Sigmoid colon (tissue), 7 donors: ENCODE measurements at places on chromosomes 11 and 22. TPM values are rescaled to one million over a fixed set of nuclear protein-coding genes. Genes with fewer than 3 reads are reported as not detected.
A peak's percentile ranks its signal among the peaks of the same experiment; 100 is the strongest.

Gene KREMEN1
- 4.2 TPM for total RNA-seq

DNA sequence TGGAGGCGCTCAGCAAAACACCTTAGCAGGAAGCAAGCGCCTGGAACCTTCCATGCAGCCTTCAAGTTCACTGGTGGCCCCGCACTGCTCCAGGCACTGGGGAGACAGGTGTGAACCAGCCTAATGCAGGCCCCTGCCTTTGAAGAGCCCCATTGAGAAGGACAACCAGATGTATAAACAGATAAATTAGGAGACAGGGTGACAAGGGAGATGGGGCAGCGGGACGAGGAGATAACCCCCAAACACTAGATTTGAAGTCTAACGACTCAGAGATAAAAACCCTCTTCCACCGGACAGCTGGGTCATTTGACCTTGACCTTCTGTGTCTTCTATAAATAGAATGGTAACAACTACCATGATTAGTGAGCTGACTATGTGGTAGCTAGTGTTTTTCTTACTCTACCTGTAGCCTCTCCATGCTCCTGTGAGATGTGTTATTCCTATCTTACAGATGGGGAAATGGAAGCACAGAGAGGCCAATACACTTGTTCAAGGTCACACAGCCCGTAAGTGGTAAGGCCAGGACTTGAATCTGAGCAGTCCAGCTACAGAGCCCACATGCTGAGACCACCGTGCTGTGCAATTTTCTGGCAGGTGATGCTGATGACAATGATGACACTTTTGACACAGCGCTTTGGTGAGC lies 2.0 kb upstream of the PDGFB start:
- no peak overlapping the region for H3K4me3 ChIP-seq
- peaks cover 64% of the 10 kb centered on the region for H3K27me3 ChIP-seq
- no peak for DNase-seq
- no peaks in the 10 kb centered on the region for H3K36me3 ChIP-seq
- no peak overlapping the region for H3K27ac ChIP-seq

DNA sequence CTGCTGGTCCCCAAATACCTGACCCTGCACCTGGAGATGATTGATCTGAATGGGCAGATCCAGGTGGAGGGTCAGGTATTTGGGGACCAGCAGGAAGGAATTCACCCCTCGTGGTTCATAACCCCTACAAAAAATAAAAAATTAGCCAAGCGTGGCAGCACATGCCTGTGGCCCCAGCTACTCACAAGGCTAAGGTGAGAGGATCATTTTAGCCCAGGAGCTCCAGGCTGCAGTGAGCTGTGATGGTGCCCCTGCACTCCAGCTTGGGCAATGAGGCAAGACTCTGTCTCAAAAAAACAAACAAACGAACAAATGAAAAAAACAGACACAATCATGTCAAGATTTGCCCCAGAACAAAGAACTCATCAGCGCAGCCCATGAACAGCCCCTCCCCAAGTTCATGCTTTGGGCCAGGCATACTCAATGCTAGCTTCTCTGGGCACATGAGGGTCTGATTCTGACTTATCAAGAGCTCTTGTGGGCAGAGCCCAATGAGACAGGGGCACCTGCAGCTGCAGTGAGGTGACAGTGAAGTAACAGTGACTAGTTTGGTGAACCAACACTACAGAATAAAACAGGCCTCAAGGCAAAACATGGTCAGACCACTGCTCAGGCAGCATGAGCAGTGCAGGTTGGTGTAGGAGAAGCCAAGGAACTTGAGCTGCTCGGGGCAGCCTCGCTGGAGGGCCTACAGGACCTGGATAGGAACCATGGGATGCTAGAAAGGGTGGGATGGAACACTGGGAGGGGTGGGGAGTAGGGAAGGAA lies 10.2 kb upstream of the FCHSD2 start:
- no peak overlapping the region for H3K27ac ChIP-seq
- no peak overlapping the region for H3K4me3 ChIP-seq
- DNase-seq = peak; percentile 34
- peaks cover 41% of the 10 kb centered on the region for H3K4me1 ChIP-seq
- H3K27me3 ChIP-seq = no peaks in the 10 kb centered on the region
- no peaks in the 10 kb centered on the region for H3K36me3 ChIP-seq

Gene PAX6
- not detected for total RNA-seq

DNA sequence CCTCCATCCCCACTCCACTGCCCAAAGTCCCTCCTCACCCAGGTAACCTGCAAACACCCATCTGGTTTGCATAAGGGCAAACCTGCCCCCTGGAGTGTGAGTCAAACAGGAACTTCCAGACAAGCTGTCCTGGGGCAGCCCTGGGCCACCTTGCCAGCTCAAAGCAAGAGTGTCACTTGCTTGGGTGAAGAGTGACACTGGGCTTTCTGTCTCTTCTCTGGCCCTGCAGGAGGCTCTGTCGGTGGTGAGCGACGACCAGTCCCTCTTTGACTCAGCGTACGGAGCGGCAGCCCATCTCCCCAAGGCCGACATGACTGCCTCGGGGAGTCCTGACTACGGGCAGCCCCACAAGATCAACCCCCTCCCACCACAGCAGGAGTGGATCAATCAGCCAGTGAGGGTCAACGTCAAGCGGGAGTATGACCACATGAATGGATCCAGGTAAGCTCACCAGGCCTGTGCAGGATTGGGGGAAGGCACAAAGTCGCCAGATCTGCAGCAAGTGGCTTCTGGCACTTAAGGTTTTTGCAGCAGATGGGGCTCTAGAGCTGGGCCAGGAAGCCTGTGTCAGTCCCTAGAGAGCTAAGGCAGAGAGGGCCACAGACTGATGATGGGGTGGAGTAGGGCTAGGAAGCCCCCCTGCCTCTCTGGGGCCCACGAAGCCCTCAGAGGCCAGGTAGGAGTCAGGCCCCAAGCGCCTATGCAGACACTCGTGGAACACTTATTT lies 64.2 kb downstream of the FLI1 start:
- H3K27me3 ChIP-seq = no peaks in the 10 kb centered on the region
- no peak overlapping the region for H3K27ac ChIP-seq
- H3K4me1 ChIP-seq = no peaks in the 10 kb centered on the region
- no peak overlapping the region for H3K4me3 ChIP-seq
- H3K36me3 ChIP-seq = no peaks in the 10 kb centered on the region
- no peak for DNase-seq

Gene KDM4D
- total RNA-seq = 0.55 TPM

- no peaks in the 10 kb centered on the region for H3K27me3 ChIP-seq
- H3K36me3 ChIP-seq = no peaks in the 10 kb centered on the region
- no peak overlapping the region for H3K27ac ChIP-seq
- H3K4me1 ChIP-seq = no peaks in the 10 kb centered on the region
Measured at GRCh38 chr11:75260396-75261170, 20.0 kb downstream of the TPBGL start.

DNA sequence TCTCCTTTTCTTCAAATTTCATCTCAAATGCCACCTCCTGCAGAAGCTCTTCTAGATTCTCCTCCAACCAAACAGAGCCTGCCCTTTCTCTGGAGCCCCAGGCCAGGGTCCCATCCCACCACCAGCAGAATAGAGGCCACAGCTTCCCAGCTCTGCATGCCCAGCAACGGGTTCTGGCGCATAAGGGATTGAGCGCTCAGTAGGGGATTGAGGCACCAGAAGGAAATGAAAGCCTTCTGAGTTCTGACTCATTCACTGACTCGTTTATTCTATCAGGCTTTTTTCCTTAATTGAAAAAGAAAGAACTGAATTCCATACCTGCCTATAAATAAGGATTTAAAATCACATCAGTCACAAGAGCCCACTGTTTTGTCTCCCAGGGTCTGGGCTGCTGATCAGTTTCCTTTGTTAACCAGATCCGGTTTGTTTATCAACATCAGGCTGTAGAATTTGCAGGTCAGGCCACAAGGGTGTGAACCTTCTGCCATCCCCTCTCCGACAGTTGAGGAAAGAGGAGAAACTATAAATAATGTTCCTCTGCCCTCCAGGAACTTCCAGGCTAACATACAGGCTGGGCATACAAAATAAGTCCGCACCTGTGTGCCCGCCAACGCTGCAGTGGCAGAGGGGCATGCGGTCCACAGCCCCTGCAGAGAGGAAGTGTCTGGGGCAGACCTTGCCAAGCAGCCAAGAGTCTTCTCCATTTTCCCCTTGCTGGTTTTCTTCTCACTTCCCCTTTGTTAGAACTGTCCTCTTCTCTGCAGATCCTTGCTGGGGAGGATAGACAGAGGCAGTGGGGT lies 63.5 kb upstream of the PRDM11 start:
- no peak overlapping the region for H3K27ac ChIP-seq
- no peaks in the 10 kb centered on the region for H3K27me3 ChIP-seq
- no peak for DNase-seq
- no peak overlapping the region for H3K4me3 ChIP-seq

- no peak overlapping the region for H3K27ac ChIP-seq
- no peaks in the 10 kb centered on the region for H3K27me3 ChIP-seq
Measured at GRCh38 chr11:35717043-35717442, 54.5 kb downstream of the TRIM44 start.

DNA sequence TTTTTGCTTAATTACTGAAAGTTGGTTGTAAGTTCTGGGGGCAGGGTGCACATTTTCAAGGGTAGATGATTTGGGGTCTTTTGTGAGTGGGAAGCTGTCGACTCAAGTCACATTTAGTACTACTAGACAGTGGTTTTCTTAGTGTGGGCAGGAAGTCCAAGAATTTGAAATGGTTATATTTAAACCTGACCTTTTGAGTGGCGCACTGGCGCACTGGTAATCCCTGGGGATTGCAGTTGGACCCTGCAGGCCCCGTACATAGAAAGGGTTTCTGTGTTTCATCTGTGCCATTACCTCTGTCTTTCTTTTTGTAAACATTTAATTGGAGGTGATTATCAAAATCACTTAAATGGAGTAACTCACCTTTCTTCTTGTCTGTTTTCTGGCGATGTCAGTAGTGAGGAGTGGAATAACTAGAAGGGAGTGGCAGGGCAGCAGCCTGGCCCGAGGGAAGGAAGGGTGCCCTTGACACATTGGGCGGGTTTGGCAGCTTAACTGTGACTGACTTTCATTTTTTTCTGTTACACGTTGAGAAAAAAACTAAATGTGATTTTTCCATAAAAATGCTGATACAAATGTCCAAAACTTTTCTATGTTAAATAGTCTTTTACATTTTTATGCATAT lies 101.8 kb upstream of the GAL start:
- H3K27me3 ChIP-seq = no peaks in the 10 kb centered on the region
- no peak overlapping the region for H3K27ac ChIP-seq
- H3K4me3 ChIP-seq = no peak overlapping the region
- DNase-seq = no peak
- H3K36me3 ChIP-seq = peaks cover 5% of the 10 kb centered on the region
- no peaks in the 10 kb centered on the region for H3K4me1 ChIP-seq

DNA sequence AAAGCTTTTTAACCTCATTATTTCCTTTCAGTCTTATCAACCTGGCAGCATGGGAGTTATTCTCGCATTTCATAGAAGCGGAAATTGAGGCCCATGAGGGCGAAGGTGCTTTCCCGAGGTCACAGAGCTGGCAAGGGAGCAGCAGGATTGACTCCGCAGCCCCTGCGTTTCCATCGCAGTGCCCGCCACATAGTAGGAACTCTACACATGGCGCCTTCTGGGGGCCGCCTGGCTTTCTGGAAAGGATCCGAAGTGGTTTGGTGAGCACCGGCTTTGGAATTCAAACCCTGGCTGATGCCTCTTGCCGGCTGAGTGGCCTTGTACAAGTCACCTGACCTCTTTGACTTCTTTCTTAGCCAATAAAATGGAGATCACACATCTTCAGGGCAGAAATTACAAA lies 93.4 kb downstream of the CEP164 start:
- no peaks in the 10 kb centered on the region for H3K36me3 ChIP-seq
- no peak overlapping the region for H3K27ac ChIP-seq
- no peaks in the 10 kb centered on the region for H3K27me3 ChIP-seq

DNA sequence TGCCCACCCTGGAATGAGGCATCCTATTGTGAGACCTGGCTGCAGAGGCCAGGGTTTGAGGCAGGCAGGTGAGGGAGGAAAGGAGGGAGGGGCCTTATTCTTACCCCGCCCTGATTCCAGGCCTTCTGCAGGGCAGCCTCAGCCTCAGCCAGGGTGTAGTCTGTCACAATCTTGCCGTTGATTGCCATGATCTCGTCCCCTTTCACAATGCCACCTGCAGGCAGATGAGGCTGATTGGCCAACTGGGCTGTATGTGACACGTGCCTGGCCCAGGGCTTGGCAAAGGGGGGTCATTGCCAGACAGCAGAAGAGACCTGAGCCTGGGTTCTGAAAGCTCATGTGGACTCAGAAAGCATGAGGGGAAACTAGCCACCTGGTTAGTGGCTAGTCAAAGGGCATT lies 21.4 kb upstream of the ABCC8 start:
- DNase-seq = no peak
- no peaks in the 10 kb centered on the region for H3K36me3 ChIP-seq
- no peaks in the 10 kb centered on the region for H3K4me1 ChIP-seq
- no peaks in the 10 kb centered on the region for H3K27me3 ChIP-seq

DNA sequence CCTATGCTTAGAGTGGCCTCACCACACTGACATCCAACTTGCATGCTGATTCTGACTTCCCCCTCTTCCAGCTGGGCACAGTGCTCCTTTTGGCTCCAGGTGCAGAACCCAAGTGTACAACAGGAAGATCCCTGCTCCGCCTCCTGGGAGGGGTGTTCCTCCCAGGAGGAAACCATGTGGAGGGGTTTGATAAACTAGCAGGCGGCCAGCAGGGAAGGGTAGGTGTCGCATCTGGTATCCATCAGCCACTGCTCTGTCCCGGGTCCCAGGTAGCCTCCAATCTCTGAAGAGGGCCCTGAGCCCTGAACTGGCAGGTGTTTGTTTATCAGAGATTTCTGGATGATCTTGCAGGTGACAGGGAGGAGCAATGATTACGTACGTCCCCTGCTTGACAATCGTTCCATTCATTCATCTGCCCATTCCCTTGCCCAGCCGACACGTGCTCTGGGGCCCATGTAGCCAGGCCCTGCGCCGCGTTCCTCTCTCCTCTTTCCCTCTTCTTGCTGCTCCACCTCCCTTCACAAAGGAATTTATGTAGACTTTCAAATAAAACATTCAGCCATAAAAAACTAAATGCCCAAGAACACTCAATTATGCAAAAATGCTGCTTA lies 41.2 kb upstream of the MICAL2 start:
- H3K27me3 ChIP-seq = no peaks in the 10 kb centered on the region
- H3K27ac ChIP-seq = no peak overlapping the region
- H3K4me3 ChIP-seq = no peak overlapping the region
- DNase-seq = peak; percentile 56

DNA sequence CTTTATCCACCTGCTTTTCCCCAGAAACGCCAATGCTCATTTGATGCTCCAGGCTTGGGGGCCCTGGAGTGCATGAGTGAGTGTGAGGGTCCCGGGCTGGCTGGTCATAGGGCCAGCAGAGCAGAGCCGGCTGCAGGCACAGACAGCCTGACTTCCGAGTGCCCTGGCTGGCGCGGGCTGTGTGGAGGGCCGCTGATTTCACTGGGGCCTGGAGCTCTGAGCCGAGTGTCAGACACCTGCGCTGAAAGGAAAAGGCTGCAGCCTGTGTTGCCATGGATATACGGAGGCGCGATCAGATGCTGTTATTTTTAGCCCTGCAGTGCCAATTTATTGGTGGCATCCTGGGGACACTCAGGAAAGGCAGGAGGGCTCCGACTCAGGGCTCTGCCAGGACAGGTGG lies 87.6 kb downstream of the ST3GAL4 start:
- no peak overlapping the region for H3K4me3 ChIP-seq
- H3K27ac ChIP-seq = no peak overlapping the region
- no peaks in the 10 kb centered on the region for H3K27me3 ChIP-seq
- peaks cover 7% of the 10 kb centered on the region for H3K4me1 ChIP-seq
